Trophoblast cell (in vitro differentiated cells and primary cell): ENCODE measurements at places on chromosomes 3 and 15.

- DNase-seq: no peak
Observed at GRCh38 chr3:126433496-126434263, 39.0 kb downstream of the CFAP100 start.

- DNase-seq: peak; percentile 44
Observed at GRCh38 chr3:97954228-97954827, 17.9 kb downstream of the RIOX2 start.

DNA sequence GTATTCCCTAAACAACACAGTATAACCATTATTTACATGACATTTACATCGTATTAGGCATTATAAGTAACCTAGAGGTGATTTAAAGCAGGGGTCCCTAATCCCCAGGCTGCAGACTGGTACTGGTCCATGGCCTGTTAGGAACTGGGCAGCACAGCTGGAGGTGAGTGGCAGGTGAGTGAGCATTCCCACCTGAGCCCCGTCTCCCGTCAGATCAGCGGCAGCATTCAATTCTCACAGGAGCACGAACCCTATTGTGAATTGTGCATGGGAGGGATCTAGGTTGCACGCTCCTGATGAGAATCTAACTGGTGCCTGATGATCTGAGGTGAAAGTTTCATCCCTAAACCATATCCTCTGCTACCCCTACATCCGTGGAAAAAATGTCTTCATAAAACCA is 138.2 kb downstream of the ATP10A start:
- DNase-seq: no peak

DNA sequence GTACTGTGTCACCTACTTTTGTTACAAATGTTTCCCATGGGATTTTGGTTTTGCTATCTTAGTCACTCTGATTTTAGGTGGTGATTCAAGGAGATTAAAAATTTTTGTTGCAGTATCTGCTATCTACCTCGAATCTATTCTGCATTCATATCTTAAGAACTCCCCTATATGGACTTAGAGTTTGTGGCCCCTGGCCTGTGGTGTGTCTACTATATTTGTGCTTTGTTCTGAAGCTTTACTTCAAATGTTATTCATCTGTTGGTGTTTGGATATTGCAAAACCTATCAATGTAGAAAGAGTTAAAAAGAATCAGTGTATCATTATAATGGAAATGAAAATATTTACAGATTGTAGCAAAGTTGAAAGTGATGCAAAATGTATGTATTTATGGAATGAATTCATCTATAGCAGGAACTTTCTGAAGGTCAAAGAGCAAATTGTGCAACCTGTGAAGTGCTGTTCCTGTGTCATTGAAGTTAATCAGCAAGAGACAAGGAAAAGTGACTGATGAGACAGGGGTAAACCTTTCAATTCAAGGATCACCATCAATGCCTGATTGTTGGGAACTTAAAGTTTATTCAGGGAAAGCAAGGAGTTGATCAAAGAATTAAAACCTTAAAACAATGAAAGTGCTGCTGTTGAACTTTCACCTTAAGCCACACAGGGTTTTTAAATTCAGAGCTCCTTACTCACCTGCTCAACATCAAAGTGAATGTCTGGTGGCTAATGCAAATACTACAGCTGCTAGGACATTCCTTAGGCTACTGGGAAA is 71.0 kb downstream of the SLMAP start:
- DNase-seq: peak; percentile 58

- DNase-seq: peak; percentile 41
Observed at GRCh38 chr15:95557226-95558046, 773.1 kb upstream of the NR2F2 start.

- DNase-seq: peak; percentile 48
Observed at GRCh38 chr15:85588677-85589076, 206.0 kb downstream of the KLHL25 start.

DNA sequence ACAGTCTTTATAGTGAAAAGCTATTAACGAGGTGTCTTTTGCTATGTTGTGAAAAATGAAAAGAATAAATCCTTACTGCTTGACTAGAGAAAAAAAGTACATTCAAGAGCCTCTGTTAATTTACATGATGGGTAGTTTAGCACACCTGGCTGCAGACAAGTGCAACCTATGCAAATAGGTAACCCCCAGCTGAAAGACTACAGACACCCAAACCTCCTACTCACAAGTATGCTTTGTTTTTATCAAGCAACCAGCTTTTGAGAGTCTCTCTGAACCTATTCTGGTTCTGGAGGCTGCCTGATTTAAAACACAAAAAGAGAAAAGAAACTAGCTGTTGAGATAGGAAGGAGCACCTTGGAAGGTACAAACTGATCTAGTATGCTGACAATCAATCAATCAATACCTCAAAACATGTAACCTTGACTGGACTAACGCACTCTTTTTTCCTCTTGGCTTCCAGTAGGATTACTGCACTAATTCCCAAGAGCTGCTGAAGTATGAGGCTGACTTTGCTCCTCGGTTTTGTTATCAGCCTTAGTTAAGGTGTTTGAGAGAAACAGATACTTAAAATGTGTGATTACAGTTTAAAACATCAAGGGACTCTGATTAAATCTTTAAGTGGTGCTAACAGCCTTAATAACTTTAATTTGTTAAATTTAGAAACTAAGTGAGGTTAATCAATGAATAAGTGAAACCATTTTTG is 63.6 kb downstream of the OSBPL10 start:
- DNase-seq: no peak

GRCh38 chr3:101842245-101842934 is 6.9 kb upstream of the NFKBIZ start:
- DNase-seq: no peak

DNA sequence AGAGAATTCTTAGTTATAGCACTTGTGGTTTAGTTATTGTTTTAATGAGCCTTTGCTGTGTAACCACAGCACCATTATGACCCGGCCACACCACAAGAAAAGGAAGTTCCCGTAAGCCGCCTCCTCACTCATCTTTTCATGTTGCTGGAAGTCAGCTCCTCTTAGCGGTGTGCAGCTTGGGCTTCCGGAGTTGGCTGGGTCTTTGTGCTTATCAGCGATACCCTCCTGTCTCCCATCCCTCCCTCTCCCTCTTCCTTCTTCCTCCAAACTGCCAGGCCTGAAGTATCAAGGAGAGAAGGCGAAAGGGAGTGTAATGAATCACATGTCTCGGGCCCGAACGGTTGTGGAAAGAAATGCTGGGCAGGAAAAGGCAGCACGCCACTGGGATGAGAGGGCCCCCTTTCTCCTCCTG is 353.5 kb downstream of the MCTP2 start:
- no peak for DNase-seq

- no peak for DNase-seq
Observed at GRCh38 chr3:137772214-137772955, 8.3 kb downstream of the SOX14 start.

- DNase-seq: no peak
Observed at GRCh38 chr3:40502034-40502433, 3.8 kb upstream of the ZNF620 start.

- DNase-seq: peak; percentile 54
Observed at GRCh38 chr15:58608129-58608590, 141.3 kb downstream of the ADAM10 start.

DNA sequence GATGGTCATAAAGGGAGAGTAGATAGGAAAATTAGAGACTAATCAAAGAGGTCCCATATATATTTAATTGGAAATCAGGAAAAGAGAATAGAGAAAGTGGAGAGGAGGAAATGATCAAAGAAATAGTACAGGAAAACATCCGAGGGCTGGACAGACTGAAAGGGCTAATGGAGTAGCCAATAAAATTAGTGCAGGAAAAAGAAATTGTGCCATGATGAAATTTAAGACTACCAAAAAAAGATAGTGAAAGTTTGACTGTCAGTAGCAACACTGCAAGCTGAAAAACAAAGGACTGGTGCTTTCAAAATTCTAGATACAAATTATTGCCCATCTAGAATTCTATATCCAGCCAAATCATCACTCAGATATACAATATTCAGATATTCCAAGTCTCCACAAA is 36.3 kb downstream of the SLC27A2 start:
- no peak for DNase-seq

DNA sequence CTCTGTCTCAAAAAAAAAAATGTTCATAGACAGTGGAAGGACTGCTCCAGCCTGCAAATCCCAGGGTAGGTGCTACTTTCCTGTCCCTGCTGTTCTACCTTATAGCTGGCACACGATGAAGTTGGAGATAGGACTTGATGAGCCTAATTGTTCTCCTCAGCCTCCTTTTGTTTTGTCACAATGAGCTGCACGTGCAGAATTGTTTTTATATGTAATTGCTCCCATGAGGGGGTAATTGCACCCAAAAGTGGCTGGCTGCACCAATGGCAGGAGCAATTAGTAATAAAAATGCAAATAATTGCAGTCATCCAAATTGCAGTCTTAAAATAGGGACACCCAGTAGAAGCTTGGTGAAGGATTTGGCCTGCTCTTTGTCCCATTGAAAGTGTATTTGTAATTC is 63.0 kb upstream of the PFN2 start:
- DNase-seq: no peak

DNA sequence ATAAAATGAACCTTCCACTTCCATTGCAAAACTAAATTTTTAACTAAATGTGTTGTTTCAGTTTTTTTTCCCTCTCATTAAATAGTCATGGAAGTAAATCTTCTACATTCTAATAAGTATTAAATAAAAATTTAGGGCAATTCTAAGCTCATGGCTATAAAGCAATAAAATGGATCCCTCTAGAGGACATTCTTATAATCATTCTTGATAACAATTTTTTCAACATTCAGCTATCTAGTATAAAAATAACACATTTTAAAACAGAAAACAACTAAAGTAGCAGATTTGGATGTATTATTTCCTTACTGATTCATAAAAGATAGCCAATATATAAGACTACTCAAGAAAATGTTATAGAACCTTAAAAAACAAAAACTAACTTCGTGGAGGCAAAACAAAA is 393.1 kb downstream of the PLOD2 start:
- no peak for DNase-seq

- DNase-seq: no peak
Observed at GRCh38 chr3:108546247-108546646, 35.9 kb upstream of the MYH15 start.

DNA sequence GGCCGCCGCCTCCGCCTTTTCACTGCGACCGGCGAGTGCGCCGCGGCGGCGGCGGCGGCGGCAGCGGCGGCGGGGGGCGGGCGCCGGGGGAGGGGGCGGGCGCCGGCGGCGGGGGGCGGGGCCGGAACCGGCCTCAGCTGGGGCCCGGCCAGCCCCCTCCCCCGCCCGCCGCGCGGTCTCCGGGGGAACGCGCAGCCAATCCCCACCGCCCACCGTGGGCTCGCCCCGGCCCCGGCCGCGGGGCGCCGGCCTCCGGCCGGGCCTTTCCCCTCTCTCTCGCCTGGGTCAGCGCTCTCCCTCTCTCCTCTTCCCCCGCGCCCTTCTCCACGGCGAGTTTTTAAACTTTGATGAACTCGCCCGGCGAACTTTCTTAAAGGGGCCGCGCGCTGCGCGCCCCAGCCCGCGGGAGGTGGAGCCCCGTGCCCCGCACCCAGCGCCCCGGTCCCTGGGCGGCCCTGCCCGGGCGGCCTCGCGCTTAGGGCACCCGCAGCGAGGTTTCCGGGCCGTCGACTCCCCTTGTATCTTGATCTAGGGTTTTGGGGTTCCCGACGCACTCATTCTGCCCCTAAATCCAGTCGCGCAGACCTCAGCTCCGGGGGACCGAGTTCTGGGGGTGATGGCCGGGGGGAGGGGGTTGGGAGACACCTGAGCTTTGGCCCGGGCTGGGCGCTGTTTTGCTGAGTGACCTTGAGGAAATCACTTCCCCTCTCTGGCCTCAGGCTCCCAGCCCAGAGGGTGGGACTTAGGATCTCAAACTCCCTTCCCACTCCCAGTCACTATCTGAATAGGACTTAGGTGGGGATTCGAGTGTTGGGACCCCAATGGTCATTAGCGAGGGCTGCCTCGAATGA is at the start of gene RBPMS2:
TSS of gene RBPMS2 (minus strand) at position 39 of the 851 bp plus-strand sequence. CDS start 270 bp downstream, outside the sequence.
- no peak for DNase-seq

DNA sequence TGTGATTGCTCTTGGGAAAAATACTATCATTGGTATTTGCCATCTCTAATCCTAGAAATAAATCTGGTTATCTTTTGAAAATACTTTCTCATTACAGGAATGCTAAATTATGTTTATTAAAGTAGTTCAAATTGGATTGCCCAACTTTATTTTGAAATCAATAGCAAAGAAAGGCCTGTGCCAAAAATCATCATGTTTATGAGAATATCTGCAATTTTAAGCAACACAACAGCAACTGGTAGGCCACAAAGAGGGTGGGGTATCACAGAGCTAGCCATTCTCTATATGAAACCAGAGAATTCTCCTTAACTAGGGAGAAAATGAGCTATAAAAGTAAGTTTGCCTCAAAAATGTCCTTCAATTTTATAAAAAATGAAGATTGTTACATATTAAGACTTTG is 11.9 kb upstream of the TM4SF19 start:
- DNase-seq: no peak

- DNase-seq: peak; percentile 75
Observed at GRCh38 chr3:171503817-171504216, 43.6 kb upstream of the TNIK start.

- DNase-seq: no peak
Observed at GRCh38 chr3:146306656-146307455, 56.0 kb upstream of the PLSCR4 start.

- no peak for DNase-seq
Observed at GRCh38 chr15:91891788-91892345, 38.4 kb downstream of the SLCO3A1 start.

DNA sequence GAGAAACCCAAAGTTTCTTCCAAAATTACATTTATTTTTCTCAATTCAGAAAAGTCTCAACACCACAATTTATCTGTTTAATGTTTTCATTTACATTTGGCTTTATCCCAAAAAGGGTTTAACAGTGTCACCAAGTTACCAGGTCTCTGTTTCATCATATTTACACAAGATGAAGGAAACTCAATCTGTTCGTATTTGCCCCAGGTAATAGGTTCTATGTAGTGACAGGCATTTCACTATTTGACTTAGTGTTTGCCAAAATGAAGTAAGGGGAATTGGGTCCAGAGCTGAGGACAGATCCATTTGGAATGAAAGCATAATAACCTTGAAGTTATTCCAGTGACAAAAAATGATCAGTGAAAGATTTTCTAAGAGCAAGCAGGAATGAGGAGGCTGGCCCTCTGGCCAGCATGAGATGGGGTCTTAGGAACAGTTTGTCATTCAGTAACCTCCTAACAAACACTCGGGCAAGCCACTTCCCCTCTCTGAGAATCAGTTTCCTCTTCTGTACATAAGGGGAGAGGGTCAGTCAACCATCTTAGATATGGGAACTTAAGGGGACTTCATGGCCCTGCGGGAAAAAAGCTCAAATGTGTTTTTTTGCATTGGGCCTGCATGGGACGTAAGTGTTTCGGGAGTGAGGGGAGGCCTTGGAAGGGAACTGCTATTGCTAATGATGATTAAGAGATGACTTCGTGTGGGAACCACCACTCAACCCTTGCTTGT is 31.8 kb downstream of the UMPS start:
- no peak for DNase-seq

DNA sequence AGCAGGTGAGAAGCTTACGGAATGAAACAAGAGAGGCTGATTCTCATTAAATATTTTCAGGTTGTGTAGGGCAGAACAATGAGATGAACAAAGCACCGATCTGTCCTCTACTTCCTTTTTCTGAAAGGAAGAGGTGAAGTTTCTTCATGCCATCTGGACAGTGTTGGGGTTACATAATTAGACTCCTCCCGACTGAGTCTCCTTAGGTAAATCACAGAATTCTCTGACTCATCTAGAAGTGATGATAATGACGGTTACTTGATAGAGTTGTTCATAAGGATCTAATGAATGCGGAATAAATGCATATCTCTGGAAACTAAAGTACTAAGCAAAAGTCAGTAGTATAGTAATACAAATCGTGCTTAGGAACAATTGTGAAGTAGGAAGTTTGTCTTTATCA is 21.2 kb downstream of the CRTC3 start:
- no peak for DNase-seq

- no peak for DNase-seq
Observed at GRCh38 chr3:168068346-168068745, 27.4 kb downstream of the GOLIM4 start.
